Neural cell (in vitro differentiated cells): ENCODE measurements at places on chromosomes 2 and 18. TPM values are rescaled to one million over a fixed set of nuclear protein-coding genes. Genes with fewer than 3 reads are reported as not detected.

The SCYGR4 gene
- polyA plus RNA-seq: not detected in 2 replicates

The LRATD1 gene
- polyA plus RNA-seq: 75.3 and 81.4 TPM in 2 replicates

The TNFAIP6 gene
- polyA plus RNA-seq: not detected in 2 replicates

The CNDP1 gene
- 0.38 and 2.1 TPM in 2 replicates for polyA plus RNA-seq

The IL18R1 gene
- polyA plus RNA-seq: 0.09 TPM in 1 of 2 replicates, not detected in the other

The ONECUT2 gene
- polyA plus RNA-seq: 3.9 and 4.3 TPM in 2 replicates

The CCL20 gene
- polyA plus RNA-seq: not detected in 2 replicates

The TMEM237 gene
- polyA plus RNA-seq: 48.7 and 58.7 TPM in 2 replicates

The COPS9 gene
- 295 and 359 TPM in 2 replicates for polyA plus RNA-seq

The GATA6 gene
- polyA plus RNA-seq: not detected in 2 replicates

The ORC4 gene
- 215 and 261 TPM in 2 replicates for polyA plus RNA-seq

The IL37 gene
- not detected in 2 replicates for polyA plus RNA-seq

The TRABD2A gene
- 0.17 and 2.7 TPM in 2 replicates for polyA plus RNA-seq

The DTNA gene
- 53.9 and 58.9 TPM in 2 replicates for polyA plus RNA-seq

The MARCHF4 gene
- 10.1 and 13.0 TPM in 2 replicates for polyA plus RNA-seq

The HOXD1 gene
- polyA plus RNA-seq: not detected in 2 replicates

The C2orf80 gene
- 68.0 and 71.5 TPM in 2 replicates for polyA plus RNA-seq

The RNF181 gene
- polyA plus RNA-seq: 296 and 330 TPM in 2 replicates

The MROH2A gene
- not detected in 2 replicates for polyA plus RNA-seq

The PMAIP1 gene
- polyA plus RNA-seq: 1.1 and 2.4 TPM in 2 replicates
